Left renal pelvis (tissue), 4 donors: ENCODE measurements at places on chromosomes 6 and 20. TPM values are rescaled to one million over a fixed set of nuclear protein-coding genes. Genes with fewer than 3 reads are reported as not detected.

Gene WFDC12
- polyA plus RNA-seq, result not detected

GRCh38 chr6:38355519-38355918, 284.2 kb downstream of the BTBD9 start:
- DNase-seq, result no peak

DNA sequence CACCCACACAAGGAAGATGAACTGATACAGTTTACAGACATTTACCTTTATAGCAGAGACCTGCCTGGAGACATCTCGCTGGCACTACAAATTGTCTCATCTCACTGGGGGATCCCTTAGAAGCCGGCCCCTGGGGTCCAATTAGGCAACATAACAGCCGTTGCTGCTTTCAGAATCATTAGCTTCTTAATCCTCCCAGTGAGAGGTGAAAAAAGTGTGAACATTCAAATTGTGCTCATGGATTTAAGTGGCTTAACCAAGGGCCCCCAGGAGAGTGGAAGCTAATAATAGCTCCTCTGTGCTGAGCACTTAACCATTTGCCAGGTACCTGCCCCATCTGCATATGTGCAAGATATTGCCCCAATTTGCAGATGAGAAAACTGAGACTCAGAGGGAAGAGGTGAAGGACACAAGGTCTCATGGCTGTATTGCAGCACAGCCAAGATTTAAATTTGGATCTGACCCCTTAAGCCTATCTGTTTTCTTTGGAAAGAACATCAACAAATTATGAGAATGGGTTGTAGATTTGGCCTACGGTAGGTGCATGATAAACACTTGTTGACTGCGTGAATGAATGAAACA, 101.0 kb downstream of the EYA2 start:
- no peak for DNase-seq

- DNase-seq, result peak; percentile 26
Observed at GRCh38 chr20:16801919-16802651, 53.9 kb downstream of the OTOR start.

DNA sequence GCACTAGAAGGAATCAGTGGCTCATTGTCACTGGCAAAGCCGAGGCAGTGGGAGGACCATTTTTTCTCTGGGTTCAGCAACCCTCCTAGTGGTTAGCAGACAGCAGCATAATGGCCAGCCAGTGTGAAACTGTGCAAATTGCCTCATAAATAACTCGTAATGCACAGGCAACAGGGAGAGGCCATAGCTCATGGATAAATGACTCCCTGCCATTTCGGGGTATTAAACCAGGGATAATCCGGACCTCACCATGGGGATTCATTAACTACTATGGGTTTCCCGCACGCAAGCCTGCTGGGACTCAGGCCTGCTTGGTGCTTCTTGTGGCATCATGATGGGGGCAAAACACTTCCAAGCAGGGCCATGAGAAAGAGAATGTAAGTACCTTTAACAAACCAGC, 158.2 kb upstream of the CHD6 start:
- no peak for DNase-seq
